ENCODE measurements at places on chromosomes 2 and 18.
A peak's percentile ranks its signal among the peaks of the same experiment; 100 is the strongest.

GRCh38 chr2:172864182-172864581 lies 128.5 kb downstream of the RAPGEF4 start:
- DNase-seq = peak; percentile 32

- DNase-seq = no peak
Observed at GRCh38 chr2:95206096-95206495, 1.2 kb upstream of the ZNF892 start.

DNA sequence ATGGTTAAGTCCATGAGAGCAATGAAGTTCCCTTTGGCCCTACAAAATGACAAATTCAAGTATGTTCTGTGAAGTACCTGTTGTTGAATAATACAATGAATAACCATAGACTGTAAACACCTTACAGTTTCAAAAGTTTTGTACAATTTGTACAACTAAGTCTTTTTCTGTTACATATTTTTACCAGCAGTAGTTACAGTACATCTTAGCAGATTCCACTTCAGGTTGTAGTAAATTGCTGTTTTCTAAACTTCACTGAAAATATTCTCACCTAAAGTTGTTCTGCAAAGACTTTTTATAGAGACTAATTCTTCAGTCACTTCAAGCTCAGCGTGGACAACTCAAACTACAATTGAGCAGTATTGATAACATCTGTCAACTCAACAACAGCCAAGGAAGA lies 28.7 kb downstream of the LNPK start:
- no peak for DNase-seq

- no peak for DNase-seq
Observed at GRCh38 chr2:191705084-191705483, 27.1 kb downstream of the NABP1 start.

DNA sequence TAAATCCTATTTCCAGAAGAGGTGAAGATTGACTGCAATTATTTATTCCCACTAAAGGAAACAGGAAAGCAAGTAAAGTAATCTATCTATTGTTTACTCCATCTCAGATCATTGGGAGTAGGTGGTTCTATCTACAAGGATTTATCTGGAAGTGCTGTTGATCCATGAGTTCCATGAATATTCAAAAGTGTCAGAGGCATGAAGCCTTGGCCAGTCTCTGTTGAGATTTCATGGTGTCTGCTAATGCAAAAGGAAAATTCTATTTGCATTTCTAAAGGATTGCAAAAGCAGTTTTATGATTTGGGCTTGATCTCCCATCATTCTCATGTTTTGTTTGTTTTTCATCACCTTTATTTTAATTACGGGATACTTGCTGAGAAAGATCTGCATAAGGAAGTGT lies 102.4 kb upstream of the ST6GAL2 start:
- no peak for DNase-seq

DNA sequence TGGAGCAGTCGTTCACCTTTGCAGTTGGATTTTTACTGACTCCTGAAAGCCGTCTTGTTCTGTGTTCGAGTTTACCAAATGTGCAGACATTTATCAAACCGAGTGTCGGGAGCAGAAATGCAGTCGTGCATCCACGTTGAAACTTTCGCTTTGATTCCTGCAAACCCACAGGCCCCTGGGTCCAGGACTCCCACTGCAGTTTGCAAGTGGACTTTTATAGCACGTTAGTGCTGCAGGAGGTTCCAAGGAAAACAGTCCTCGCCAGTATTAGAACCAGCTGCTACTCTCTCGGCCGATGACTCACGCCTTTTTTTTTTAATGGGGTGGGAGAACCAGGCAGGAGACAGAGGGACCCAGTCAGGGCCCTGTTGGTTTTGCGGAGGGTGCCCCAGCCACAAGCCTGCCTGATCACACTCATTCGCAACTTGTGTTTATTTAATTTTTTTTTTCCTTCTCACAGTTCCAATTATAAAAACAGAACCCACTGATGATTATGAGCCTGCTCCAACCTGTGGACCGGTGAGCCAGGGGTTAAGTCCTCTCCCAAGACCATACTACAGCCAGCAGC lies 90.1 kb downstream of the NFATC1 start:
- DNase-seq = no peak

GRCh38 chr2:145652571-145653545 lies 1132.9 kb upstream of the ZEB2 start:
- DNase-seq = no peak

GRCh38 chr2:45014016-45014702 lies 4.9 kb upstream of the SIX2 start:
- no peak for DNase-seq

- no peak for DNase-seq
Observed at GRCh38 chr18:50697509-50697908, 122.3 kb downstream of the MRO start.

- DNase-seq = no peak
Observed at GRCh38 chr2:85988914-85989270, 100.1 kb upstream of the ST3GAL5 start.

- DNase-seq = no peak
Observed at GRCh38 chr18:50275503-50276036, 5.8 kb downstream of the MBD1 start.

DNA sequence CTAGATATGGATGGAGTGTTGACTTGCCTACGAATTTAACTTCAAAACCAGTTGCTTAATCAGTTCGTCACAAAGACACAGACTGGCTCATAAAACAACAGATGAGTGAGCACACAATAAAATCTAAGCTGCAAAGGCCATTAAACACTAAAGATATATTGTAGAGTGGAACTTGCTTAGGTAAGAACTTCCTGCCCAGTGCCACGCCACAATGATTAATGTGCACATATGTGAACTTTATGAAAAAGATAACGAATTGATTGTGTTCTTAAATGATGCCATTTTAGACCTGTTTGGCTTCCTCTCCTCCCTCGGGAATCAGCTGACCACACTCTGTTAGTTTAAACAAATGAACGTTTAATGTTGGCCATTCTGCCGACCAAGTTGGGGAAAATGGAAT lies 2031.3 kb upstream of the CELF4 start:
- DNase-seq = no peak

GRCh38 chr2:26284132-26284531 lies 39.4 kb downstream of the HADHB start:
- DNase-seq = no peak

DNA sequence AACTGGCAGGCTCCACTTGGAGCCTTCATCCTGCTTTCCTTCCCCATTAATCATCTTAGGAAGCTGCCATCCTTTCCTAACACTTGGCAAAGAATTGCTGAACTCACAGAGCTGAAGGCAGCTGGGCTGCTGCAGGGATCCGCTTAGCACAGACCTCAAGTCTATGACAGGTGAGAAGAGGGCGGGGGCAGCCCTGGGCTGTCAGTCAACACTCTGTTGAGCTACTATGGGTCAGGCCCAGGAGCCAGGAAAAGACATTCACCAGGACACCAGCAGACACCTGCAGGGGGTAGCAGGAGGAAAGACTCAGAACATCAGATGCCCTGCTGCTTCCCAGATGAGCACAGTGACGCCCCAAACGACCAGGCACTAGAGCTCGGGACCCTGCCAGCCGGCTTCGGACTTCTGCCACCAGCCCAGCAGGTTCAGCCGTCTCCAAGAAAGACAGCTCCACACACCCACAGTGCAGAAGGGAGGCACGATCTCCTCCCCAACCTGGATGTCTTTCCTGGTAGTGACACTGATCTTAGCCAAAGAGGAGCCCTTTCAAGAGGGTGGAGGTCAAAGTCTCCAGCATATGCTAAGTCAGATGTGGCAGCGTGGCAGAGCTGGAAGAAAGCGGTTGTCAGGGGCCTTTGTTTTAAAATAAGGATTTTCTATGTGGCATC lies 55.2 kb downstream of the SNORC start:
- no peak for DNase-seq

GRCh38 chr2:50584185-50584584 lies 447.7 kb downstream of the NRXN1 start:
- DNase-seq = no peak

DNA sequence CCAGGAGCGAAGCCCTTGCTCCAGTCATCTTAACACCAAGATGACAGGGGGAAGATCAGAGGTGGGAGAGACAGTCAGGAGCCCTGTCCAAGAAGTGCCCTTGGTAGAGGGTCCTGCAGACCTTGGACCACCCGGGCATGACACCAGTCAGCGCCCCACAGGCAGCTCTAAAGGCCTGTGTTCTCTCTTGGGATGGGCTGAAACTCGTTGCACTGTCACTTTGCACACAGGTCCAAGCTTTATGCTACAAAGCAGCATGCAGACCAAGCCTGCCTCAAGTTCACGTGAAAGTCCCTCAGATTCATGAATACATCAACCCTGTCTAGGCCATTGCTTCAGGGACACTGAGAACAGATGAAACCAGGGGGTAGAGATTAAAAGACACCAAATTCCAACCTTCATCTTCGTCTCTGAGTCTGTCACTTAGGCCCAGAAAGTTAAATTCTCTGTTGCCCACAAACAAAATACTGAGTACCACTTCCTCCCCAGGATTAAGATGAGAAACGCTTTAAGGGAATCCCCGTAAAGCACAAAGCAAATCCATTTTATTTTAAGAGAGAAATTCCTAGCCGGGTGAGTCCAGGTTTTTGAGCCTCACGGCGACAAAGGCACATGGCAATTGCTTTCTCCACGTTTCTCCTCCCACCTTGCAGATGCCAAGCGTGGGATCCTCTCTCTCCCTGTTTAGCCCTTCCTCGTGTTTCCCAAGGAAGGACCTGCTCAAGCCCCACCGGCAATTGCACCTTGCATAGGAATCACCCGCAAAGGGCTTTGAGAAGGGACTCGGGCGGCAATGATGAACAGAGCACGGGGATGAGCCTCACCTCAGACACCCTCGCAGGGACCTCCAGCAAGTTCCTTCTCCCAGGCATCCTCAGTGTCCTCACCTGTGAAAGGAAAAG lies 75.0 kb upstream of the ID2 start:
- DNase-seq = no peak
